ENCODE measurements at places on chromosomes 12 and 14.

DNA sequence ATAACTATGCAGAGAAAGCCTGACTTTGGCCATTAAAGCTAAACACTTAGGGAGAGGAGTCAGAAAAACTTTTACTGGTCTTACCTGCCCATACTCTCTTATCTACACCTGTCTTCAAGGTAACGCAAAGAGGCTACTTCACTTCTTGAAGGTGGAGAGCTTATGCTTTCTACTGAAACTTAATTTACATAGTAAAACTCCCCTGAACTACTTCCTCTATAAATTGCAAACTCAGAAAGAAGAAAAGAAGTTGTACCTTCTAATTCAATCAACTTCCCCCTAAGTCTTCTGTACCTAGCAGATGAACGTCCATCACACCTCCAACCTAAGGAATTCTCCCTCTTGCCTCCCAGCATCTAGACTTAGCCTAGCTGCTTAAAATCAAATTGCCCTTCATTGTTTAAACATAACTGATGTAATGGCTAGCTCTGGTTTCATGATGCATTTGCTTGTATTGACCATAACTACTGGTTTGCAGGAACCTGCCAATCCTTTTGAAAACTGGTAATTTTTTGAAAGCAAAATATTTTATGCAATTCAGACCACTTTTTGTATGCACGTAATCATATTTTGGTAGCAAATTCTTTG lies 87.7 kb downstream of the STON2 start:
- DNase-seq = peak; percentile 6

DNA sequence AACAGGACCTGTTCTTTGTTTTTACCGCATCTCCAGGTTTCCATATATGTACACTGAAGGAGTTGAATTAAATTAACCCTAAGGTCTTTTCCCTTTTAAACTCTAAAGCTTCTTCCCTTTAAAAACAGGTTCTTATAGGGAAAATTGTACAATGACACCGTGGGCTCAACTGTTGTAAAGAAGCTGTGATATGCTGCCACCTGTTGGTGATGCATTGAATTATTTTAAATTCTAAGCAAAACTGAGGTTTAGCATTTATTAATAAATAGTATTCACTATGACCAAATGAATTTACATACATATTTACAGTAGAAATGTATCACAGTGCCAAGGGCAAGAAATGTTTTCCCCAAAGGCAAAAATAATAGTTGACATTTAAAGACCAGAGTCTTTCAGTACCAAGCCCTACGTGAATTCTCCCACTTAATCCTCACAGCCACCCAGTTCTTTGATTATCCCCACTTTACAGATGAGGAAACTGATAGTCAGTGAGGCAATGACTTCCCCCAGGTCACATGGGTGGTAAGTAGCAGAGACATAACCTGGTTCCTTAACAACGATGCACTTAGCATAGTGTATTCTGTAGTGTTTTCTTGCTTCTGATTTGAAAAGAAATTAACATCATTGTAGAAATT lies 35.7 kb upstream of the TMEM263 start:
- peak; percentile 66 for DNase-seq

GRCh38 chr12:129819391-129819790 lies 84.4 kb downstream of the TMEM132D start:
- DNase-seq = no peak

DNA sequence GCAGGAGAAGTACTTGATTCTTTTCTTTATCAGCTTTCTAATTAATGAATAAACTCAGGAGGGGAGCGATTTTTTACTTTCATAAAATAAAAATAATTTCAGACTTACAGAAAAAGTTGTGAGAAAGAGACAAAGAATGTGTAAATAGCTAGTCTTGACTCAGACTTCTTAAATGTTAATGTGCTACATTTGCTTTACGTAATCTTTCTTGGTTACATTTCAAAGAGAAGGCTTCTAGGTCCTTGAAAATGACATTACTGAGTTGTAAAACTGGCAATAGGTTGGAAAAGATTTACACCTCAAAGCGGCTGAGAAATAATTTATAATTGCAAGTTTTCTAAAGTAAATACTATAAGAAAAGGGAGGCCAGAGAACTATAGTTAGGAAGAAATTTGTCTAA lies 28.6 kb downstream of the GABARAPL1 start:
- no peak for DNase-seq

GRCh38 chr14:20934148-20934762 lies 21.0 kb upstream of the RNASE2 start:
- peak; percentile 44 for DNase-seq

DNA sequence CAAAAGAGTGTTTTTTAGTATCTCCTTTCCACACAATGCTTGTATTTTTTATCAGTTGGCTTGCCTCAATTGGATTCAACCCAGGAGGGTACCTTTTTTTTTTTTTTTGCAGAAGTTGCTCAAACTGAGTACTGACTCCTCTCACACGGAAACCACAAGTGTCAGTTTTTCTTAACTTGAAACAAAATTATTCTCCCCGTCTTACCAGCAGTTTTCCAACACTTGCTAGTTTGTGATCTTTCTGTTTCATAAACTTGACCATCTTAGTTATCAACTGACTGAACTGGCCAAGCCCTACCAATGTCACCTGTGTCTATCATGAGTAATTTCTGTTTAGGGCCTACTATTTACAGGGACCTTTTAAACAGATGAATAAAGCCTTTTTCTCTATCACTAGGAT lies 34.1 kb upstream of the ITPR2 start:
- DNase-seq = peak; percentile 28

GRCh38 chr12:75974323-75975187 lies 57.0 kb downstream of the PHLDA1 start:
- DNase-seq = peak; percentile 92

- peak; percentile 74 for DNase-seq
Measured at GRCh38 chr12:76024942-76025600, 6.5 kb downstream of the PHLDA1 start.

- no peak for DNase-seq
Measured at GRCh38 chr12:51949342-51950030, 2.0 kb upstream of the ACVR1B start.

- no peak for DNase-seq
Measured at GRCh38 chr12:63843254-63843720, 1.2 kb upstream of the SRGAP1 start.

DNA sequence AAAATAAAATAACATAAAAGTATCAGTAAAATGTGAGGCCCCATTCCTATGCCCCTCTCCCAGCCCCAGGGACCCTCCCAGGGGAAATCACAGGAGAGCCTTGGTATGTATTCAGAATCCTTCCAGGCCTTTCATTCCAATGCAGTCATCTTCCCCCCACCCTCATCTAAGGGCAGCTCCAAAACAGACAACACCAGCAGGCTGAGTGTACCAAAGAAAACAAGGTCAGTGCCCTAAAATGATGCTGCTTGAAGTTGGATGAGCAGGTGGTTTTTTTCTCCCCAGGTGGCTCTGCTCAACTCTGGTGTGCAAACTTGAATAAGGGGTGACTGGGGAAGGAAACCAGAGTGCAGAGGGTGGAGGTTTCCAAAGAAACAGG lies 56.2 kb downstream of the TSPAN9 start:
- DNase-seq = no peak

DNA sequence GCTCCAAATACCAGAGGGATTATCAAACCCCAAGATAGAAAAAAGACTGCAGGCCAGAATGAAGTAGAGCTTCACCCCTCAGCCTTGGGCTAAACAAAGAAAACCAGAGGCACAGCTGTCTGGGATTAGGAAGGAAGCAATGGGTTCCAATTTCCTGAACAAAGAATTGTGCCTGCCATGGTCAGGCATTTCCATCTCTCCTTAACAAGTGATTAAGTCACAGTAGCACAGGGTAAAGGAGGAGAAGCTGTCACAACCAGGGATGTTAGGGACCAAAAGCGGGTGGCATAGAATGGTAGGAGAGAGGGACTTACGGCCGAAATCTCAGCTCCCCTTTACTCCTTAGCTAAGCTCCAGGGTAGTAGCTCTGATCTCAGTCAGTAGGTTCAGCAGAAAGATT lies 33.9 kb downstream of the SPTLC2 start:
- DNase-seq = no peak

- no peak for DNase-seq
Measured at GRCh38 chr12:98198261-98198982, 317.0 kb upstream of the TMPO start.

- DNase-seq = no peak
Measured at GRCh38 chr14:81637639-81638038, 104.0 kb upstream of the SEL1L start.

- no peak for DNase-seq
Measured at GRCh38 chr14:98682033-98682432, 590.0 kb downstream of the BCL11B start.

GRCh38 chr12:114656906-114657596 lies 26.9 kb downstream of the TBX3 start:
- no peak for DNase-seq

DNA sequence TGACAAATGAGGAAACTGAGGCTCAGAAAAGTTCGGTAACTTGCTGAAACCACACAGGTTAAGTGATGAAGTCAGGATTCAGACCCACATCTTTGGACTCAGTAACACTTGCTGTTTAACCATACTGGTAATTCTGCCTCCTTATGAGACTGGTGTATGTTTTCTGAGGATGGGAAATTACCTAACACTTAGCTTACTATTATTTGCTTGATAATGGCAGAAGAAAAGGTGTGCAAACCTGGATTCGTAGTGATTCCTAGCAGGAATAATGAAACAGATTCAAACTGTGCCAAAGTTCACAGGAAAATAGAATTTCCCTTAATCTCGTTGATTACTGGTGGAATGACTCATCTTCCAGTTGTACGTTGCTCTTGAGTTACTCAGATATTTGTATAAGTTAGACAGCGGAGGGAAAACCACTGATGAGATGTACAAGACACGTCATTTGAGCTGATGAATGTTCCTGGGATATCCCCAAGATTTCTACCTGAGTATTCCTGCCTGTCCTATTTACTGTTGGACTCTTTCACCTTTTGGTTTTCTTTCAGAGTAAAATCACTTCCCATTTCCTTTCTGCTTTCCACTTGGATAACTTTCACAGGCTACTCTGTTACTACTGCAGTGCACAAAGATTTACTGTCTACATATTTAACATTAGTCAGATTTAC lies 37.5 kb downstream of the PRORP start:
- DNase-seq = no peak

GRCh38 chr12:20711846-20712245 lies 16.7 kb downstream of the SLCO1C1 start:
- DNase-seq = no peak

- peak; percentile 74 for DNase-seq
Measured at GRCh38 chr14:95322651-95323050, 2.9 kb upstream of the CLMN start.

- DNase-seq = no peak
Measured at GRCh38 chr12:13597166-13597565, 384.2 kb downstream of the GRIN2B start.

- DNase-seq = no peak
Measured at GRCh38 chr12:128644664-128645296, 179.0 kb downstream of the SLC15A4 start.

DNA sequence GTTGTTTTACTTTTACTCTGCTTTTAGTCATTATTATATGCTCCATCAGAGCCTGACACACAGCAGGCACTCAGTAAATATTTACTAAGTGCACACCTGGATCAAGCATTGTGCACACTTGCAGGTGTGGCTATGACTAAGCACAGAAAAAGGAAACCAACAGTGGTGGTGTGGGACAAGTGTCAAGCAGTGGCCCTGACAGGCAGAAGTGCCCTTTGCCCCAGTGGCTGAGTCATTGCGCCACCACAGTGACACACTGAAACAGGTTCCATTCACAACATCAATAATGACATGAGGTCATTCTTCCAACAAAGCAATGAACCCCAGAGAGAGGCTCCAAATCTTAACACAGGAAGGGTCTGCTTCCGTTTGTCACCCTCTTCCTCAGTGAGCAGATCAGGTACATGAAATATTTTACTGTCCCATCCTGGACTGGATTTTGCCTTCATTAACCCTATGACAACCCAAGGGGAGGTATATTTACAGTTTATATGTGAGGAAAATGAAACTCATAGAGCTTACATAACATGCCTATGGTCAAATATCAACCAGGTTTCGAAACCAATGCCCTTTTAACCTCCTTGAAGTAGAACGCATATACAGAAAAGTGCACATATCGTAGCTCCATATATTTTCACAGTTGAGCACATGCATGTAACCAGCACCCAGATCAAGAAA lies 82.6 kb upstream of the GTF2A1 start:
- DNase-seq = peak; percentile 79

DNA sequence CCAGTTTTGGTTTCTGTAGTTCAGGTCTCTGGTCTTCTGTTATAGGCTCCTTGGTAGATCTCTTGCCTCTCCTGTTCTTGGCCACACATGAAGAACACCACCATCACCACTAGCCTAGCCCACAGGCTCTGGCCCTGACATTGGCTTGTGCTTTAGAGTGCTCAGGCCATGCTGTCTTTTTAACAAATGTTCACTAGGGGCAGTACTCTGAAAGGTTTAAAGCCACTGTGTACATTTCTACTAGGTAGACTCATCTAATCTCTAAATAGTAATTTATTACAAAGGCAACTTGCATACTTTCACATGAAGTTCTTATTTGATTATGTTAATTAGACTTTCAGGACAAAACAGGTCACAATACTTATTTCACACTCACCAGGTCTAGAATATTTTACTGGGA lies 38.3 kb downstream of the PDE6H start:
- DNase-seq = no peak

DNA sequence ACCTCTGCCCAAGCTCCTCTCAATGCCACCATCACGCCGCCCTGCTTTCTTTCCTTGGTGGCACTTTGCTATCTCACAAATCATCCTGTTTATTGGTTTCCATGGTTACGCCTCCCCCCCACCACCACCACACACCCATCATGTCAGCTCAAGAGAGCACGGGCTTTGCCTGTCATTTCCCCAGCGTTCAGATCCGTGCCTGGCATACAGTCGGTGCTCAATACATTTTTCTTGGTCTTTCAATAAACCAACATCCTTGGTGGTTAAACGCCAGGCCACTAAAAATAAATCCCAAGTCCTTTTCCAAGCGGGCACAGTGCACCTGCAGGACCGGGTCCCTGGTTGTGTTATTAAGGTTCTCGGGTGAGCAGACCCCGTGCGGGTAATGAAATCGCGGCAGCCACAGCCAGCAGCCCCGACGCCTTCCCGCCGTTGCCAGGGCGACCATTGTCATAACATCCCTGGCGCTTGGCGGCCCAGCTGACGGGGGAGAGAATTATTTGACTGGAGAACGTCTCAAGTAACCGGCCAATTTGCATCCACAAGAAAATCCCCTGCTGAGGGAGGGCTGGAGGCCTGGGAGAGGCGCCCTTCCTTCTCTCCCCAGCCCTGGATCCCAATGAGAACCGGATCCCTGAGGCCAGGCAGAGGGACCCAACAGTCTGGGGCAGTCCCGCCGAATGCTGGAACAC lies 92.9 kb downstream of the KSR2 start:
- no peak for DNase-seq

- no peak for DNase-seq
Measured at GRCh38 chr12:3168223-3169221, 91.3 kb downstream of the TSPAN9 start.

- no peak for DNase-seq
Measured at GRCh38 chr12:120412421-120412820, 25.5 kb upstream of the COX6A1 start.

DNA sequence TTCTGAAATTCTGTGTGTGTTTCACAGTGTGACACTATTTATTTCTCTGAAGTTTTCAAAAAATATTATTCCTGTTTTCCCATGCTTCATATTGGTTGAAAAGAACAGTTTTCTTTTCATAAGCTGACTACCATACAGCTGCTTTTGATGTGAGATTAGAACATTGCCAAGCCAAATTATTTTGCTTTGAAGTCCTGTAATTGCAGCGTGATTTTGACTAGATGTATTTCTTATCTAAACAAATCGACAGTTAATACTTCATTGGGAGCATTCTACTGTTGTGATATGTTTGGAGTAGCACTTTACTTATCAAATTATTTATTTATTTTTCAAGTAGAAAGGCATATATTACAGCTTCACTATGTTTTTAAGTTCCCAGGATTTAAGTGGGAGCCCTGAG lies 132.0 kb downstream of the DACT1 start:
- no peak for DNase-seq
